Stimulated activated CD4-positive, alpha-beta T cell treated with anti-CD3 and anti-CD28 coated beads, Interleukin-4, amount 100 ng/mL, for 4 hours (primary cell): ENCODE measurements at places on chromosomes 7 and 10.

DNA sequence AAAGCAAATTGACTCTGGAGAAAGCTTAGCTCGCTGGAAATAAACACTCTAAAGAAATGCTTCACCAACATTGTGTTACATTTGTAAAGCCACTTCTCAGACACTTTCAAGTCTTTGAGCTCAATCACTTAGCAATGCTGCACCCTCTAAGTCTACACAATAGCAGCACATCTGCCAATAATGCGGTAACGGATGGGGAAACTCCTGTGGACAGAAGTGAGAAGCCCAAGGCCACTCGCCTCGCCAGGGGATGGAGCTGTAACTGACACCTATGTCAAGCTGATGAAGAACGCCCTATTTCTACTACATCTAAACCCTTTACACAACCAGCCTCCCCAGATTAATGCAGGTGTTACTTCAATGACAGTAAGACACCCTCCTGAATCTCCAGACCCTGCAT is 167.7 kb downstream of the SFMBT2 start:
- DNase-seq: no peak

GRCh38 chr10:112919721-112920120 is 30.3 kb upstream of the TCF7L2 start:
- DNase-seq: no peak

- DNase-seq: no peak
Measured at GRCh38 chr10:70540789-70541360, 61.7 kb downstream of the PRF1 start.

DNA sequence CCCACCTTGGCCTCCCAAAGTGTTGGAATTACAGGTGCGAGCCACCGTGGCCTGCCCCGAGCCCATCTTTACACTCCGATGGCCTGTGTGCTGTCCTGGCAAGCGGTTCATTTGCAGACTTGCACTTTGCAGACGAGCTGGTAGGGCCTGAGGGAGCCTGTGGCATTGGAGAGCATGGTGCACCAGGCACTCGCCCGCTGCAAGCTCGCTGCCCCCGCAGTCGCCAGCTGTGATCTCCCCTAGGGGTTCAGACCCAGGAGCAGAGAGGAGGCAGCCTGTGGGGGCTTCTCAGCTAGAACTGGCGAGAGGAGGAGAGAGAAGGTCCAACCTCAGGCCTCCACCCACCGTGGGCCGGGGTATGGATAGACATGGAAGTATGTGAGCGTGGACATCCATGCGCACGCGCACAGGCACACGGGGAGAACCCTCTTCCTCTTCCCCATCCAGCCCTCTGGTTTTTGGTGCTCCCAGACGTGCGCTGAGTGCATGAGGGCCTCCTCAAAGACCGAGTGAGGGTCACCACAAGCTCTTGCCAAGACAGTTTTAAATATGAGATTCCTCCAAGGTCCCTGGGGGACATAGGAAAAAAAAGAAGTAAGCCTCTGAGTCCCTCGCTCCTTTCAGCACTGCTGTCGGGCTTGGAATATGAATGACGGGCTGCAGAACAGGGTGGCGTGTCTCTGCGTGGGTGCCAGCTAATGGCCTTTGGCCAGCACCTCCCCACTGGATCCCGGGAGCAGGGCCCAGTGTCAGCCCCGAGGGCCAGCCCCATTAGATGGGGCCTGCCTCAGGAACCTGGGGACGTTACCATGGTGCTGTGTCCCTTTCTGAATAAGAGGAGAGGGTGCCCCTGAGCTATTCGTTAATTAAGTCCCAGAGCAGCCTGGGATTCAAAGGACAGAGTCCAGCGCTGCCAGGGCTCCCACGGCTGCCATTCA is 15.1 kb upstream of the TTYH3 start:
- DNase-seq: no peak

- DNase-seq: no peak
Measured at GRCh38 chr10:84265418-84265817, 20.6 kb downstream of the RGR start.
